ENCODE measurements at places on chromosomes 1 and 21. TPM values are rescaled to one million over a fixed set of nuclear protein-coding genes. Genes with fewer than 3 reads are reported as not detected.

PLOD1 gene
- total RNA-seq: 54.9 TPM

ATP6V1G3 gene
- not detected for total RNA-seq

TMEM183A gene
- total RNA-seq: 46.6 TPM

VWA1 gene
- 22.8 TPM for total RNA-seq

FNDC10 gene
- 0.37 TPM for total RNA-seq

PLEKHG5 gene
- total RNA-seq: 1.4 TPM

GPR3 gene
- not detected for total RNA-seq

SRM gene
- 13.6 TPM for total RNA-seq

ZNF669 gene
- total RNA-seq: 4.2 TPM

HS2ST1 gene
- total RNA-seq: 10.4 TPM

WDR3 gene
- 4.4 TPM for total RNA-seq

CHD5 gene
- total RNA-seq: under 0.01 TPM

MCOLN2 gene
- 0.28 TPM for total RNA-seq

HFM1 gene
- total RNA-seq: 2.8 TPM

FCRL5 gene
- 0.37 TPM for total RNA-seq

SAMD11 gene
- total RNA-seq: 1.2 TPM

LRRC41 gene
- total RNA-seq: 30.5 TPM

CDC7 gene
- total RNA-seq: 0.59 TPM

OR2L13 gene
- not detected for total RNA-seq

RGS13 gene
- total RNA-seq: not detected

OR2T35 gene
- not detected for total RNA-seq

HAO2 gene
- total RNA-seq: 8.2 TPM

OVAAL gene
- not detected for total RNA-seq

MXRA8 gene
- total RNA-seq: 3.2 TPM

FAM167B gene
- total RNA-seq: 2.8 TPM

FMN2 gene
- total RNA-seq: not detected

ANGPTL1 gene
- total RNA-seq: 11.2 TPM

NME7 gene
- total RNA-seq: 8.6 TPM

CA14 gene
- total RNA-seq: 2.7 TPM

CYP4A22 gene
- total RNA-seq: 18.3 TPM

MCM3AP gene
- 58.1 TPM for total RNA-seq

PBX1 gene
- 17.3 TPM for total RNA-seq

MPZ gene
- total RNA-seq: 1.0 TPM

IVL gene
- not detected for total RNA-seq

WLS gene
- 3.2 TPM for total RNA-seq

OR2AK2 gene
- not detected for total RNA-seq

TMEM54 gene
- total RNA-seq: 0.92 TPM

PALMD gene
- total RNA-seq: 18.3 TPM

GPR61 gene
- total RNA-seq: not detected

AMY1C gene
- not detected for total RNA-seq

LDLRAD1 gene
- total RNA-seq: not detected

PTPN14 gene
- 3.2 TPM for total RNA-seq

FMOD gene
- 2.7 TPM for total RNA-seq

LPAR3 gene
- total RNA-seq: not detected

KCNT2 gene
- total RNA-seq: 7.5 TPM

TMEM82 gene
- 5.6 TPM for total RNA-seq

AGBL4 gene
- 0.75 TPM for total RNA-seq

PADI2 gene
- total RNA-seq: 1.6 TPM

ABCA4 gene
- 0.19 TPM for total RNA-seq

FCGR3B gene
- total RNA-seq: 6.0 TPM

RAB25 gene
- 0.67 TPM for total RNA-seq

UBE2U gene
- not detected for total RNA-seq

AMY2A gene
- not detected for total RNA-seq

KCNK2 gene
- not detected for total RNA-seq

Data from liver (tissue), 10 donors.